ENCODE measurements at places on chromosomes 3 and 15. TPM values are rescaled to one million over a fixed set of nuclear protein-coding genes. Genes with fewer than 3 reads are reported as not detected.

Gene C3orf49
- 0.67 TPM for polyA plus RNA-seq

Gene OR4M2
- not detected for polyA plus RNA-seq

Gene ARHGEF26
- 15.3 TPM for polyA plus RNA-seq

Gene PAQR5
- polyA plus RNA-seq, result 33.1 TPM

Gene CLRN1
- not detected for polyA plus RNA-seq

Gene TGM4
- 0.06 TPM for polyA plus RNA-seq

Gene SYNM
- polyA plus RNA-seq, result 2.2 TPM

Gene ABHD5
- 26.4 TPM for polyA plus RNA-seq

Gene UBR1
- 23.7 TPM for polyA plus RNA-seq

Gene GABRB3
- polyA plus RNA-seq, result 6.9 TPM

Gene MME
- polyA plus RNA-seq, result 536 TPM

Gene SNTN
- polyA plus RNA-seq, result not detected

Gene LRRC3B
- 1.4 TPM for polyA plus RNA-seq

Gene FBXL2
- polyA plus RNA-seq, result 30.5 TPM

Gene GPR171
- not detected for polyA plus RNA-seq

Gene NR1I2
- polyA plus RNA-seq, result 0.73 TPM

Gene MAGEL2
- polyA plus RNA-seq, result 5.2 TPM

Gene HTR3C
- polyA plus RNA-seq, result 0.03 TPM

Gene FGF12
- polyA plus RNA-seq, result 8.6 TPM

Gene SI
- polyA plus RNA-seq, result not detected

Gene RPUSD2
- 12.4 TPM for polyA plus RNA-seq

Gene CD200
- 37.5 TPM for polyA plus RNA-seq

Gene CEMIP
- 3.1 TPM for polyA plus RNA-seq

Gene SLC22A13
- 1.6 TPM for polyA plus RNA-seq

Gene CD80
- polyA plus RNA-seq, result 0.44 TPM

Gene FETUB
- not detected for polyA plus RNA-seq

Gene CASR
- polyA plus RNA-seq, result 27.2 TPM

Gene SV2B
- polyA plus RNA-seq, result 0.75 TPM

Gene NBEAL2
- 35.9 TPM for polyA plus RNA-seq

Gene MST1R
- polyA plus RNA-seq, result 1.5 TPM
